A549 treated with GW870086 at 1 μM for 4 hours (cell line): ENCODE measurements at places on chromosomes 6 and 20. TPM values are rescaled to one million over a fixed set of nuclear protein-coding genes. Genes with fewer than 3 reads are reported as not detected.

Gene PSORS1C1
- total RNA-seq, result 4.4 to 7.5 TPM (median 6.1 TPM) in 5 replicates

Gene CALHM4
- total RNA-seq, result not detected in 5 replicates

Gene WFDC5
- total RNA-seq, result not detected in 5 replicates

Gene GSTA3
- not detected in 5 replicates for total RNA-seq

Gene SNAP25
- 11.4 to 20.3 TPM (median 16.6 TPM) in 5 replicates for total RNA-seq

Gene ZNF292
- 2.0 to 4.1 TPM (median 3.1 TPM) in 5 replicates for total RNA-seq

Gene BTNL2
- not detected in 5 replicates for total RNA-seq

Gene COL9A3
- total RNA-seq, result 0.33 to 0.73 TPM (median 0.55 TPM) in 5 replicates

Gene TPD52L1
- total RNA-seq, result 40.0 to 56.8 TPM (median 48.0 TPM) in 5 replicates

Gene SCRT2
- total RNA-seq, result not detected in 5 replicates
